ENCODE measurements at places on chromosomes 12 and 14.
A peak's percentile ranks its signal among the peaks of the same experiment; 100 is the strongest.

DNA sequence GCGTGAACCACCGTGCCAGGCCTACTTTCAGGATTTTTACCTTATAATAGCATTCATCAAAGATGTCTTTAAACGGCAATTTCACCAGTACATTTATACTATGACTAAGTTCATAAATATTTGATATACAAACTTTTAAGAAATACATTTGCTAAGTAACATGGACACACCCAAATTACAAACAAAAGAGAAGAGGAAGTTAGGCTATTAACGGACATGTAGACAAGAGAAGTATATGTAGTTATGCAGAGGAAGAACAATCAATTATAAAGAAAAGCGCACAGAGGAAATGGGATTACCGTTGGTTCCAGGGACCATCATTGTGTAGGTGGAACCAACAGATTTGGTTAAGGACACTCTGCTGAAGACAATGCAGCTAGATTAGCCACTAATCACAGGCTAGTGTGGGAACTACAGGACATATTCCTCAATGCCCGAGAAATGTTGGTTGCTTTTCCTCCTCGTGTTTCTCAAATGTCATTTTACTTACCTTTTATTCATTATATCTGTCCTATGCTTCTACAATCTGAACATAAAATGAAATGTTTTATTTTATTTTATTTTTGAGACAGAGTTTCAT, 24.0 kb upstream of the PKP2 start:
- no peak for DNase-seq

DNA sequence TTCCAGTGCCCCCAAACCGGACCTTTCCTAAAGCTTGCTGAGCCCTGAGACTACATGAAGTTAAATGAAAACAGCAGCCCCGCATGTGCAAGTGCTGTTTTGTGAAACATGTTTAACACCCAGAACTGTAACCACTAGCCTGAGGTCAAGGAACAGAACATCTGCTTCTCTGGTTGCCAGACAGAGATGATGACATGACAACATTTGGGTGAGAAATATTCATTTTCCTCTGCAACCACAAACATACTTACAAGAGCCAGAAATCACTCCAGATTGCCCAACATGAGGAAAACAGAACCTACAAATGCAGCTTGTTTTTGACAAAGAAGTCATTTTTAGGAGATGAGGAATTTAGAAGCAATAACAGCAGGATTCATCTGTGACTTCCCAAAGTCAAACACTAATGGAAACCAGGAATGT, 110.4 kb downstream of the BCAT1 start:
- DNase-seq = no peak

DNA sequence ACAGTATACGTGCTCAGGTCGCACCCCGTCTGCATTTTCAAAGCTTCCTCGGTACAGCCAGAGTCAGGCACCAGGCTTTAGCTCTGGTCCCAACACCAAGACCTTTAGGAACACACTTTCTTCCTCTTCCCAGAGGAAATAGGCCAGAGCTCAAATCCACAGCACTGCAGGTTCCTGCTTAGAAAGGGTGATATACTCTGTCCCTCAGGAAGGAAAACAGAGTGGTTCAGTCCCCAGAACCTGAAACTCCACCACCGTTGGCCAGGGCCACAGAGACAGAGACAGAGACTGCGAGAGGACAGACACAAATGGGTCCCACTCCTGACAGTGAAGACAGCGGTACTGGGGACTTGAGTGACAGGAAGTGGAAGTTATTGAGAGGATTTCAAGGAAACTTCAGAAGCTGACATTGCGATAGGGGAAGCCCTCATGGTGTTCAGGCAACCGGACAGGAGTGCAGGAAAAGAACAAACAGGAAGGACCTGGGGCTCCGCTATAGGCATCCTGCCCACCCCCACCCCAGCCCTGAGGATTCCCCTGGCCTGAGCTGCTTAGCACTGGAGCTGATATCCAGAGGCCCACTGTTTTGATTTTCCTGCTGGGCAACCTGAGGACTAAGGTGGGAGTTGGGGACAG, 5.5 kb upstream of the KRT8 start:
- no peak for DNase-seq

GRCh38 chr12:121918679-121919038, 267 bp downstream of the CFAP251 start:
- no peak for DNase-seq

GRCh38 chr14:52315355-52315718, 1.2 kb downstream of the PTGER2 start:
- peak; percentile 59 for DNase-seq

DNA sequence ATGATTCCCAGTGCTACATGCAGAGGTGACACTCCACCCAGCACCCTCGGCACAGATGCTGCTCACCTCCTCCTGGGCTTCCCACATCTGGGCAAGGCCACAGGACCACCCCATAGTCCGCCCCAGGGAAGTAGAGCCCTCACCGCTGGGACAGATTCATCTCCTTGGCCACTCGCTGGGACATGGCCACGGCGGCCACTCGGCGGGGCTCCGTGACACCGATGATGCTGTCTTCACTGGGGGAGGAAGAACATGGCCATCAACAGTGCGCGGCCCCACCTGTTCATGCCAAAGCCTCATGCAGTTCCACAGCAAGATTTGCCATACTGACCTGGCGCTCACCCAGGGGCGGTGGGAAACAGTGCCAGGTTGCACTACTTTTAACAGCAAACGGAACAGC, 13.7 kb downstream of the DHX37 start:
- no peak for DNase-seq

DNA sequence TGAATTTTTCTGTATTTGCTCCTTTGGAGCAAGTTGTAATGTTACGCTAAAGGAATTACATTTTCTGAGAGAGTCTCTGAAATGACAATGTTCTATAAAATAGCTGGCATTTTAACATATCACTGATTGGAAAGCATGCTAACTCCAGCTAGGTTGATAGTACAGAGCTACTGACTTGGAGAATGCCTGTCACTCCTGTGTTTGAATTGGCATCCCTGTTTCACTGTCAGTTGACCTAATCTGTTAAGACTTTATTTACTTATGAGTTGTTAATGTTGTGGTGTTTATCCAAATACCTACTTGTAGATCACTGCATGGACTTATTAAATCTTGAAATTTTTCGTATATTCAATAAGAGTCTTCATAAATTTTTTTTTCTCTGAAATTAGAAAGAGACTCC, 33.6 kb downstream of the HCFC2 start:
- DNase-seq = no peak

DNA sequence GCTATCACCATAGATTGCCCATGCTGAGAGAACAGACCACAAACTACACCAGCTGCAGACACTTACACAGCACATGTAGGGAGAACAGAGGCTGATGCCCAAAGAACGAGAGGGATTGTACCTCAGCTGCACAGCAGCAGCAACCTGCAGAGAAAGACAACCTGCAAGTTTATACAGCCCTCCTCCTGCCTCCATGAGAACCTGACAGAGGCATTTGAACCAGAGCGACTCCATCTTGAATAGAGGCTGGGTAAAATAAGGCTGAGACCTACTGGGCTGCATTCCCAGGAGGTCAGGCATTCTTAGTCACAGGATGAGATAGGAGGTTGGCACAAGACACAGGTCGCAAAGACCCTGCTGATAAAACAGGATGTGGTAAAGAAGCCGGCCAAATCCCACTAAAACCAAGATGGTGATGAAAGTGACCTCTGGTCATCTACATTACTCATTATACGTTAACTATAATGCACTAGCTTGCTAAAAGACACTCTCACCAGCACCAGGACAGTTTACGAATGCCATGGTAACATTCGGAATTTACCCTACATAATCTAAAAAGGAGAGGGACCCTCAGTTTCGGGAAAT, 262.4 kb upstream of the HMGA2 start:
- DNase-seq = no peak

DNA sequence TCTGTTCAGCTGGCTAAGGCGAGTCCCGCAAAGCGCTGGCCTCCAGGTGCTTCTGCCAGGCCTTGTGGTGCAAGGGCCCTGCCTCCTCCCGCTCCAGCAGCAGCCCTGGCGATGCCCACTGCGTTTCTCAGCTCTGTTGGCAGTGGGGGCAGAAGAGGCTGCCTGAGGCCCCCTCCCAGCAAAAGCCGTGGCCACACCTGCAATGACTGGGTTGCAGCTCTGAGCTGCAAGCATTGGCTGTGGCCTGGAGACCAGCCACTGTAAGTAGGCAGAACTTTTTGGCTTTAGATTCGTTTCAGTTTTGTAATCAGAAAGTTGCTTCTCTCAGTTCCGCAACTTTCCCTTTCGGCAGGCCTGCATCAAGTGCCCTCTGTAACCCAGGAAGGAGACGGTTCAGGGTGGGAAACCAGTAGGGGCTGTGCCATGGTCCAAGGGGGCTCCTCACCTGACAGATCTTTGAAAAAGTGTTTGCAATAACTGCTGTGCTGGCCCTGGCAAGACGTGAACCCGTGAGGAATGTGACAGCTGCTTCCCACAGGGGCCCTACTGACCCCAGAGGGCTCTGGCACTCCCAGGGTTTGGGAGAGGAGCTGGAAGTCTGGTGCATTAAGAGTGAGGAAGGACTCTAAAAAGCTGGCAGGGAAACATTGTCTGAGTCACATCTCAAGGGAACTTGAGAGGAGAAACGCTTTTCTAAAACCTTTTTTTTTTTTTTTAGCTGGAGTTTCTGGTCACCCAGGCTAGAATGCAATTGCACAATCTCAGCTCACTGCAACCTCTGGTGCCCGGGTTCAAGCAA, 54.5 kb upstream of the MAX start:
- peak; percentile 54 for DNase-seq

DNA sequence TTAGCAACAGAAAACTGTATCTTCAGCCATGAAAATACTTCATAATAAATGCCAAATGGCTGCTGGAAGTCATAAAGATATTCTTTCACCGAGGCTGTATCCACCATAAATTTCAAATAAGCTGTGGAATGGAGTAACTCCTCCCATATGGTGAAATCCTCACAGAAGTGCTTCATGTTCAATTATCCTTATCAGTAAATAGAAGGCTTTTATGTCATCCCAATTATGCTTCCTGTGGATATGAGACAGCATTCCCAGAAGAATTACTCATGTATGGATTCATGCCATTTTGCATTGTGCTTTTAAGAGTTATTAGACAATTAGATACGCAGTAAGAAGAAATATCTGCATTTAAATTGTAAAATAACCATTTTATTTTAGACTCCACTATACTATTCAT, 99.0 kb downstream of the RTN1 start:
- no peak for DNase-seq

- no peak for DNase-seq
These were observed 124.6 kb downstream of the SINHCAF start for GRCh38 chr12:31201382-31201781.

DNA sequence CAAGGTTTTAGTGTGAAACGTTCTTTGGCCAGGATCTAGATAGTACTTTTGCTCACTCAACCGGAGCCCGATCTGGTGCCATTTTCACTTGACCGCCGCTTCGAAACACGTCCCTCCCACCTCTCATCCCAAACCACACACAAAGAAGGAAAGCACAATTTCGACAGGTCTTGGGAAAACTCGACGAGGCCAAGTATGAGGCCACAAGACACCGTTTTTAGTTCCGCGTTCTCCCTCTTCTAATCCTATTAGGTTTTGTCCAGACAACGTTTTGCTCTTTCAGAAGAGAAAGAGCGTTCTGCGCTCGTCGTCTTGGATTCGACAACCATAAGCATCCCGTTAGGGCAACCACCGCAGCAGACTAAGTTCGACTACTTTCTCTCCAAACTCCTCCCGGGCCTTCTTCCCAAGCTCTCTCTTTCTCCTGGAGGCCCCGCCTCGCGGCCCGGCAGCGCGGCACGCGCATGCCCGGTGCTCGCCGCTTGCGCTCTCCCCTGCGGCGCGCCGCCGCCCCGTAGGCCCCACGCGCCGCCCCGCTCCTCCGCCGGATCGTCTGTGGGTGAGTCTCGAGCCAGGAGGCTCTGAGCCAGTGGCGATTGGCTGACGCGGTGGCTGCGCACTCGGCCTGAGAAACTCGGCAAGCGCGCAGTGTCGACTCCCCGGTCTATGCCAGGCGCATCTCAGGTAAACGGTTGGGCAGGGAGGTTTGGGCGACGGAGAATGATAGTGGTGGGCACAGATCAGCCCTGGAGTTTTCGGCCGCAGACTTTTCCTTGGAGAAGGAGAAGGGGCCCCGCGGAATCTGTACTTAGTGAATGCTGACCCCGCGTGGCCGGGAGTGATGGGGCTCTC, at the start of gene MIPOL1:
Gene MIPOL1, plus strand, starts transcription at position 517 of the 852 bp plus-strand sequence. CDS start 49,952 bp downstream, outside the sequence.
- DNase-seq = peak; percentile 88

GRCh38 chr12:92541731-92542130, 161.1 kb upstream of the PLEKHG7 start:
- no peak for DNase-seq

DNA sequence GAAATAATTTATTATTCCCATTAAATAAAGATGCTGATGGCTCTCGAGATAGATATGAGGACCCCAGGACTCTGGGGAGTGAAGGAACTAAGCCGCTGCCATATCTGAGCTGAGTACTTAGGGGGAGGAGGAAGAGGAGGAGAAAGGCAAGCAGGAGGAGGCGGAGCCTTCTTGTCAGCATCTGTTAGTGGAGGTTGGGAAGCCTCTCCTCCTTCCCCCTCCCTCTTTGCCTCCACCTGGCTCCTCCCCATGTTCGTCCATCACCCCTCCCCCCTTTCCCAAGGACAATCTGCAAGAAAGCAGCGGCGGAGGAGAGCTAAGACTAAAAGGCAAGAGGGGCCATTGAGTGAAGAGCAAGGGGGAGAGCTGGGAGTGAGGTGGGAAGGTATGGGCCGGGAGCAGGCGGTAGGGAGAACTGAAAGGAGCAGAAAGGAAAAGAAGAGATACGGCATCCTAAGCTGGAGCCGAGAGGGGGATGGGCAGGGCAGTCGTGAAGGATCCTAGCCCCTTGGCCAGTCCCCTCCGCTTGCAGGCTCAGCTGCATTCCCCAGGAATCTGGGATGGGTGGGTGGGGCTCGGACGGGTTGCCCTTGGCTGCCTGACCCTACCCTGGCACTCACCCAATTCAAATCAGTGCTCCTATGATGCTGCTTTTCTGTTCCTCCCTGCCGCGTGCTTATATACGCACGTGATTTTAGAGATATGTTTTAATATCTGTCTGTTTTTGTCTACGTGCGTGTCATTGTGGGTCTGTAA, at the start of gene PFKM:
Gene PFKM, plus strand, starts transcription at position 287 of the 756 bp plus-strand sequence. CDS start 3,411 bp downstream, outside the sequence.
- peak; percentile 80 for DNase-seq

GRCh38 chr14:102234331-102235264, 70.4 kb downstream of the MOK start:
- DNase-seq = no peak

DNA sequence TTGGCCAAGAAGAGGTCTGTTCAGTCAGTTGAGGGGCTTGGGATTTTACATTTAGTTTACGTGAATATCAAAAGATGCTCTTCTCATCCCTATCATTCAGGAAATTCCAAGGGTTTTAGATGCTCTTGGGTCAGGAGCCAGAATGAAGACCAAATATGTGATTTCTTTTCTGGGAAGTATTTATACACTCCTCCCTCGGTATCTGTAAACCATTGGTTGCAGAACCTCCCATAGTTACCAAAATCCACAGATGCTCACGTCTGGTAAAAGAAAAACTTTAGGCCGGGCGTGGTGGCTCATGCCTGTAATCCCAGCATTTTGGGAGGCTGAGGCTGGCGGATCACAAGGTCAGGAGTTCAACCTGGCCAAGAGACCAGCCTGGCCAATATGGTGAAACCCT, 75.9 kb downstream of the TNFAIP2 start:
- DNase-seq = no peak

- DNase-seq = no peak
These were observed 22.8 kb upstream of the FBXO33 start for GRCh38 chr14:39454906-39455539.

- DNase-seq = no peak
These were observed 131.2 kb upstream of the FOXG1 start for GRCh38 chr14:28635387-28635786.
